ENCODE measurements at places on chromosomes 5 and 9.

DNA sequence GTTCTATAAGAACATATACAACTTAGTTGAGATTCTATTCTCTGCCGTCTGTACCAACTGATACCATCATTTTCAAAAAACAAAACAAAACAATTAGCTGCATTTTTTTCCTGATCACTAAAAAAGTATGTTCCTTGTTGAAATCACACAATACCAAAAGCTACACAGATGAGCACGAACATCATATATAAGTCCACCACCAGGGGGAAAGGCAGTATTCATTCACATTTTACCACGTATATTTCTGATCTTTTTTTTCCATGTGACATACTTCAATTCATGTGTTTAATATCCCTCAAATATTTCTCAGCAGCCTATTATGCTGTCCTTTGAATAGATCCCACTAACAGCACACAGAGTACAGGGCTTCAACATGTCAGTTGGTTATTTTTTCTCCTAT is 40.6 kb downstream of the IRX2 start:
- DNase-seq: peak; percentile 15

- DNase-seq: peak; percentile 85
Measured at GRCh38 chr9:131395157-131396098, 1.5 kb downstream of the PRRC2B start.

GRCh38 chr9:117218951-117219350 is 195.9 kb downstream of the ASTN2 start:
- no peak for DNase-seq

- no peak for DNase-seq
Measured at GRCh38 chr5:126357585-126358342, 65.4 kb upstream of the GRAMD2B start.

DNA sequence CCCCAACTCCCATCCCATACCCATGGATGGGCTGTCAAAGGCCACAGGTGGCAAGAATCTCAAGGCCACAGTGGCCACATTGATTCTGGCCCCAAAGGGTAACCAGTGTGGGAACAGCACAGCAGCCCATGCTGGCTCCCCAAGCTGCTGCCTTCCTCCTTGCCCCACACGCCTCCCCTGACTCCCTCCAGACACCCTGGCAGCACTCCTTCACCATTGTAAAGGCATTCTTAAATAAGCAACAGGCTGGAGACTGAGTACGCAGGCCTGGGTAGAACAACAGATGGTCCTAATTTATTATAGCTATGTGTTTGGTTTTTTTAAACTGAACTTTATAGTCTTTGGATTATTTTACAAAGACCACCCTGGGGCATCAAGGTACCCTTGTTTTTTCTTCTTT is 158.8 kb downstream of the TSSK1B start:
- no peak for DNase-seq

DNA sequence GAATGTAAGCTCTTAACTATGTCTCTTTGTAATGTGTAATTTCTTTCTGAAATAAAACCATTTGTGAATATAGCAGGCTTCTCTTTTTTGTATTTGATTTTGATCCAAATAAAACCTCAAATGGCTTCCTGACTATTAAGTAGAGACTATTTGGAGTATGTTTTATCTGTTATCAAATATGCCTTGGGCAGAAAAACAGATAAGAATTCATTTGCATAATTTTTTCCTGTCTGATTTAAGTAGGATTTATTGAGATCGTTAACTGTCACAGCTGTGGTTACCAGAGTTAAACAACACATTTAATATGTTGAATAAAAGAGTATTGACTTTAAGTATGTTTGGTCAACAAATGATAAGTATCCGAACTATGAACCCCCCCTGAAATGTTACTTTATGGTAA is 104.9 kb downstream of the MELK start:
- DNase-seq: no peak

- DNase-seq: no peak
Measured at GRCh38 chr5:37626266-37626665, 213.6 kb downstream of the GDNF start.

DNA sequence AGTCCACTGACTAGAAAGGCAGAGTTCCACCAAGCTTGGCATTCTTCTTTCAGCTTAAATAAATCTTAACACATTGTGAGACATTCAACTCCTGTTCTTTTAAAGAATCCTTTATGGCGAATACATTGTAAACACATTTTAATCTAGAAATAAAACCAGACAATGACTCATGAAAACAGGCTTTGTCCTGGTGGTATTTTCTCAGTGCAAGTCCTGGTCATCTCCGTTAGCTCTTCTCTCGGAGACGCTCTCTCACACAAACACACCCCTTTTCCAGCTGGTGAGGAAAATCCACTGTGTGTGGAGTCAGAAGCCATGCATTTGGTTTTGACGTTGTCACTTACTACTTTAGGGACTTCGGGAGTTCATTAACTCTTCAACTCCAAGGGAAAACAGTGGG is 140.4 kb downstream of the AUH start:
- DNase-seq: no peak

- DNase-seq: no peak
Measured at GRCh38 chr9:21605489-21605931, 123.4 kb upstream of the IFNE start.

All from T47D (cell line).